ENCODE measurements at places on chromosomes 7 and 10.

- DNase-seq: peak; percentile 38
These were observed 210.5 kb upstream of the KLF6 start for GRCh38 chr10:3995302-3996210.

DNA sequence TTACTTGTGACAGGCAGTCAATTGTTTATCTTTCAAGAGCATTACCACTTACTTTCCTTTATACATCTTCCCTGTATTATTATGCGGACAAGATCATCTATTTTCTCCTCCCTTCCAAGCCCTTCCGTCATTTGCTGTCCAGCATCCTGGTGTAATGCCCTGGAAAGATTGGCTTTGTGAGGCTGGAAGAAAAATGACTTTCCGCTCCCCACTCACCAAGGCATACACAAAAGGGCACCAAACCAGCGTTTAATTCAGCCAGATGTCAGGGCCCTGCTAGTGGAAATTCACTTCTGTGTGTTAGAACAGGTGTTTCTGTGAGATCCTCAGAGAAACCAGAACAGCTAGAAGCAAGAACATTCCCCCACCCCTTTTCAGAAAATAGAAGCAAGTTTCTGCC, 128.1 kb upstream of the NANOS1 start:
- DNase-seq: no peak

- DNase-seq: no peak
These were observed 214.3 kb downstream of the NRG3 start for GRCh38 chr10:82089327-82089726.

DNA sequence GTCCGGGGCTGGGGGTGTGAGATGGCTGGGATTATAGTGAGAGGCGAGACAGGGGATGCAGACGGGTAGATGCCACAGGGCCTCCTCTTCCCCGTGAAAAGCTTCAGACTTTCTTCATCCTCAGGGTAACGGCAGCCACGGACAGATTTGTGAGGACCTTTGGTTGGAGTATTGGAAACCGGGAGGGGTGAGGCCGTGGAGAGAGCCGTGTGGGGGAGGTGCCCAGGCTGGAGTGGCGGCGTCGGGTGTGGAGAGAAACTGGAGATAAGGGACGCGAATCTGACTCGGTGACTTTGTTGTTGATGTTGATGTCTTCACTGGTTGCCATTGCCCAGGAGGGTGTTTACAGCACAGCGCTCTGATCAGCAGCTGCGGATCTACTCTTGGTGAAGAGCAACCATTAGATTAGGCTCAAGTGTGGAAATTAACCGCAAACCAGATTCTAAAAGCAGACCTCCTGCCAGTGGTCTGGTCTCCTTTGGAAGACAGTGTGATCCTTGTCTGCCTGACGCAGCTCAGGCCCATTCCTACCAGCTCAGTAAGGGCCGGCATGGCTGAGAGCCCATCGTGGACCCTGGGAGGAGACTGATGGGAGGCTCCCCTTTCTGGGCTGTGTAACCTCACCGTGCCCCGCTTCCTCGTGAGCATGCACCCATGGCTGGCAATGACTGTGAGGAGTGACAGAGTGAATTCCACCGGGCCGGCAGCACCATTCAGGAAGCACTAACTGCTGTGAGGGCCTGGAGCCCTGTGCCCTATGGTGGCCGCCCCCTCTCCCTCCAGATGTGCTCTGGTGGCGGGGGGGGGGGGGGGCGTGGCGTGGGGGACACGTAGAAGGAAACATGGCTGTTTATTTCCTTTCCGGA, 90.3 kb downstream of the INPP5A start:
- no peak for DNase-seq

- no peak for DNase-seq
These were observed 327.2 kb downstream of the KCNMA1 start for GRCh38 chr10:77310288-77310840.

GRCh38 chr10:53382543-53382942, 610.0 kb upstream of the MBL2 start:
- DNase-seq: no peak

DNA sequence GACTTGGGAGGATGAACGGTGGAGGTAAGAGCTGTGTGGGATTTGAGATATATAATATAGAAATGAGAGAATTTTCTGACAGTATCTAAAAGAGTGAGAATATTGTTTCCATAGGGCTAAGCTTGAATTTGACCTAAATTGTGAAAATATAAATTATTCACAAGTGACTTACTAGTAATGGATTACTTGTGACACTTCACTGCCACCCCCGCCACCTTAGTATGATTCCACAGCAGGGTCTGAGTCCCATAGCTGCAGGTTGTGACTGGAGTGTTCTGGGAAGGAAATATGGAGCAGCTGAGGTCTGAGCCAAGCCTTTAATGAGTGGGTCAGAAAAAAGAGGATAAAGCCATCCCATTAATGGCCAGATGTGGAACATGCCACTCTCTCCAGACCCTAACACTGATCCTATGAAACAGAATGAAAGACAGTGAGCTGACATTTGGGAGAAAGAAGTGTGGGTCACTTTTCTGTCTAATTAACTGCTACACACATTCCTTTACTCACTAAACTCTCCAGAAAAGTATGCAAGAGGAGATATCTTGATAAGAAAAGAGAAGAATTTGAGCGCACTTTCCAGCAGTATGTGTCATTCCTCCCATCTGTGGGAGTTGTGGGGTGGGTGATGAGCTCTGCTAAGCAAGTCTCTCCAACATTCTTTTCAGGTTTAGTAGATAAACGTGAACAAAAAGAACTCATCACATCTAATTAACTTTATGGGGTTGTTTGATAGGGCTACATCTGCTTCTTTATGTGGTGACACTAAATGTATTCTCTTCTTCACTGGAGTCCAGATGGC, 1193.4 kb downstream of the SORCS3 start:
- no peak for DNase-seq

DNA sequence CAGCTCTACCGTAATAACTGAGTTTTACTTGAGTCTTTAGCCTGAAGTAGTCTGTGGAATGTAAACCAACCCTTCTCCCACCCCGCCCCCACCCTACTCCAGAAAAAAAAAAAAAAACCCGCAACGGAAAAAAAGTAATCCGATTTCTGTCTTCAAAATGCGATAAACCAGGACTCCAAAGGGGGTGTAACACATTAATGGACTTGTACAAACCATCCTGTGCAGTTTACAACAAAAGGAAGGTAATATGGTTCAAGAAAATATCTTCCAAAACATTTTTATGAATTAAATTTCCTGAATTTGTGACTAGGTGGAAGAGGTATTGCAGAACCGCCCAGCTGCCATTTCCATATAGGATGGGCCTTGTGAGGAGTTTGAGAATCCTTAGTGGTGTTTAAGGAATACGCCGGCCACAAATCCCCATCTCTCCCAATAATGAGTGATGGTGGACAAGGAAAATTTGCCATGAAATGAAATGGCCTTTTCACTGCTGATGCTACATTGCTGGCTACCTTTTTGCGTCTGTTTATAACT, 10.6 kb downstream of the SKIDA1 start:
- DNase-seq: no peak

GRCh38 chr10:103811463-103811862, 43.9 kb downstream of the SH3PXD2A start:
- no peak for DNase-seq

GRCh38 chr10:130493446-130494145, 357.4 kb downstream of the GLRX3 start:
- no peak for DNase-seq

DNA sequence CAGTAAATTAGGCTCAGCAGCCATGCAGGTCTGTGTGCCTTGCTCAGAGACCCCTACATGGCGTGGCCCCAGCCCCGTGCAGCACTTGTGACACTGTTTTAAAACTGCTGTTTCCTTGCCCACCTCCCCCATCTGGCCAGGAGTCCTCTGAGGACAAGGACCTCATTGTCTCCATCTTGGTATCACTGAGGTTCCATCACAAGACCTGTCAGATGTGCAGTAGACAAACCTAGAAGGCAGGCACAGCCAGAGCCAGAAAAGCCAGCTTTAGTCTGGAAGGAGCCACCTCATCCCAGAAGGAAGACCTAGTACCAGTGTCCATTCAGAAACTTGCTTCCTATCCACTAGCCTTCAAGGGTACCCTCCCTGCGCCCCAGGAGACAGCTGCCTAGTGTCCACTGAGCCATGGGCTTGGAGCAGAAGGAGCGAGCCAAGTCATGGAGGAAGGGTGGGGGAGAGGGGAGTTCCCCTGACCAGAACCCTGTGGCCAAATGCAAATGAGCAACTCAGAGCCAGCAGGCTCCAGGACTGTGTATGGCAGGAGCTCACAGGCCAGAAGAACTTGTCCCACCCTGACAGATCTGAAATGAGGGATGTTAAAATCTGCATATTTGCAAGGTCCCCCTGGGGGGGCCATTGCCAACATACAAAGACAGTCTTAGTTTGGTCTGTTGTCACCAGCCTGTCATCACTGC, 176.1 kb downstream of the SH3PXD2A start:
- DNase-seq: no peak

- no peak for DNase-seq
These were observed 15.9 kb downstream of the TDRD1 start for GRCh38 chr10:114195079-114195478.

GRCh38 chr10:119330342-119330741, 123.0 kb downstream of the GRK5 start:
- no peak for DNase-seq

GRCh38 chr7:143223784-143224183, 1.9 kb downstream of the TAS2R40 start:
- DNase-seq: no peak

GRCh38 chr10:109205929-109206585, 717.3 kb downstream of the XPNPEP1 start:
- peak; percentile 67 for DNase-seq

DNA sequence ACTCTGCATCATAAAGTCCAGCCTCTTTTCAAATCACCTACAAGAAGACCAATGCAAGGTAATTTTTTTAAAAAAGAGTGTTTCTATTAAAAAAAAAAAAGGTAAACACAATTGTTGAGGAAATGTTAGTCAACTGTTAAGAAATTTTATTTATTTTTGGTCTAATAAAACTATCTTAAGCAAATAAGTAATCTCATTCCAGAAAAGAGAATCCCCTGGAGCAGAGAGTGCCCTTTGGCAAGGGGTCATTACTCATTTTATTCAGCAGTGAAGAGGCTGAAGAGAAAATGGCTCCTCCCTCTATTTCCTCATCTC, 63.4 kb upstream of the GSDME start:
- DNase-seq: no peak

DNA sequence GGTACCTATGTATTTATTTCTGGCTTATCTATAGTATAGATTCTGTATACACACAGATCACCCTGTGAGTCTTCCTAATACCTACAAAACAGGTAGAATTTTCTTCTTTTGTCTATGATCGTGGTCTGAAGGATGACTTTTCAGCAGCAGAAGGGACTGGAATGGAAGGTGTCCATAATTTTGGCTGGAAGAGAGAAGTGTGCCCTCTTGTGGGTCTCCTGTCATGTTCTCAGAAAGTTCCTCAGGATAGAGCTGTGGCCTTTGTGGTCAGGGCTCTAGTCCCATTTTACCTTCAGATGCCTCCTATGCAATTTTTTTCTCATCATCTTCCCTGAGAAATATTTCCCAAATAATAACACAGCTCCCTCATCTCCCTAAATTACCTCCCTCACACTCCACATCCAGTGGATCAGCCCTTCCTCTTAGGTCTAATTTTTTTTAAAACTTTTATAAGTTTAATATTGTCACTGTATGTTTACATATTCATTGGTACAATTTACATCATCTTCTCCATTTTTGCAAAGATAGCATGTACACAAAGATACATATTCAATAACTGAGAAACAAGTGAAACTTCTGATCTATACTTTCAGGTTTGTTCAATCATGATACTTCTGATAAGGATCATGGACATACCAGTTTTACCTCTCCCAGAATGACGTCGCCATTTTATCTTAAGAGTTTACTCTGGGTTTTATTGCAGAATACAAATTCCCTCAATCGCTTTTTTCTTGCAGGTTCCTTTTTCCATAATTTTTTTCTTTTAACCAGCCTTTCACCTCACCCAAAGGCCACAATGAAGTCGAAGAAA, 112.7 kb downstream of the REEP3 start:
- DNase-seq: no peak

DNA sequence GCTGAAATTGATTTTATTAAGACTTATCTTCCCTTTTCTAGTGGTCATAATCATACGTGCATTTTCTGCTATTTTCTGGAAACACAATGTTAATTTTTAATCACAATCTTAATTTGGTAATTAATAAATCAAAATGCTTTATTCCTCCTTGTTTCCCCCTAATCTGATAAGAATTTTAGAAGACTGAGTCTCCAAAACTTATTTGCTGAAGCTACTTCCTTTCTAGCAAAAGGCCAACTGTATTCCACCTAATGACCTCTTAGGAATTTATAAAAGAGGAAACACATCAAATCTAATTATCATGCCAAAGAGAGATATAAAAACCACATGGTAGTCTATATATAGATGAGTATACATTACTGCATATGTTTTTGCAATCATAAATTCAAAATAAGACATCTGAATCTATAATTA, 140.6 kb downstream of the GNAI1 start:
- DNase-seq: no peak

DNA sequence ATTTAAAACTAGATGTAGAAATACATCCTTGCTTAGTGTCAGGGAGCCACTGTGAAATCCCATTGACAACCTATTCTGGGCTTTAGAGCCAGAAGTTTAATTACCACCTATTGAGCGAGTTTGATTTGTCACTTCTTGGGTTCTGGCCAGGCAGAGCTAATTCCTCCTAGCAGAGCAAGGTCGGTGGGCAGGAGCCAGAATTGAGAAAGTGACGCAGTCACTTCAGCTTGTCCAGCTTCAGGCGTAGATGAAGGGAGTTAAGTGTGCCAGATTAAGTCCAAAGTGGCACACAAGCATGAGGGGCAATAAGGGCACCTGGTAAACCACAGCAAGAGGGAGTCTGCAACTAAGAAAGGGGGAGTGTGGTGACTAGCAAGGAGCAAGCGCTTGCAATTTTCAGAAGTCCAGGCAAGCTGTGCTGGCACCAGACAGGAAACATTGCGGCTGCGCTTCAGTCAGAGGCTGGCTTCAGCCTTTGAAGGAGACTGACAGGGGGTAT, 119.4 kb downstream of the ST7 start:
- DNase-seq: no peak

- DNase-seq: no peak
These were observed 562.9 kb upstream of the ADARB2 start for GRCh38 chr10:2300231-2300630.

DNA sequence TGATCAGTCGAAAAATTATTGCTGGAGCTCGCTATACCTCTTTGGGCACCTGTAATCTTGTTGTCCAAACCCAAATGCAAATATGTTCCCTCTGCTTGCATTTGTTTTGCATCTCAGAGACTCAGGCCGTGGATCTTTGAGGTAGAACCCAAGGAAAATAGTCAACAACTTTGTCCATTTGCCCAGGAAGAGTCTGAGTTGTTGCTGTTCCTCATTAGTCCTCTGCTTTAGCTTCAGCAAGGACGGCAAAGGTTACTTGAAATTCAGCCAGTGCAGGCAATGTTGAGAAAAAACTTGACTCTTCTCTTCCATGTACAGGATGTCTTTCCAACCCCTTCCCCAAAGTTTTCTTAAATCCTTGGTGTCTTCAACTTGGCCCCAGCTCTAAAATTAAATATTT, 45.8 kb downstream of the PDK4 start:
- no peak for DNase-seq

DNA sequence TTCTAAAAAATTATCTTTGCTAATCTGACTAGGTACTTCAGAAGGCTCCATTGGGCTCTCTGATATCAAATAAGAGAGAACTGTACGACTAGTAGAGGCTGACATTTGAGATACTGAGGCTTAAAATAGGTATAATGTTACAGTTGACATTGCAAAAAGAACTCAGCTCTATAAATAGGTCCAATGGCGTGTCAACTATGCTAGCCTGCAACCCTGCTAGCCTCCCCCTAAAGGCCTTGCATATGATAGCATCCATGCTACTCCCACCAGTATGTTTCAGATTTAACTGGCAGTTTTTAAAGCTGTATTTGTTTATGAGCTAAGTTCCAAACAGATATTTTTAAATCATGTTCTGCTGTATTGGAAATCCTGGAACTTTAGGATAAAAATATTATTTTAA, at the start of gene PPP1R3A:
Gene PPP1R3A, minus strand, starts transcription at position 64 of the 400 bp plus-strand sequence. Its CDS starts 13 bp downstream, at position 51.
- no peak for DNase-seq

Data from GM04504 (cell line).